ENCODE measurements at places on chromosomes 13 and 19. TPM values are rescaled to one million over a fixed set of nuclear protein-coding genes. Genes with fewer than 3 reads are reported as not detected.

GRCh38 chr19:1690699-1691307, 38.4 kb upstream of the TCF3 start:
- no peak overlapping the region for H3K27ac ChIP-seq
- H3K4me3 ChIP-seq, result no peak overlapping the region
- H3K4me1 ChIP-seq, result no peaks in the 10 kb centered on the region
- peak; percentile 70 for DNase-seq
- no peaks in the 10 kb centered on the region for H3K27me3 ChIP-seq
- H3K36me3 ChIP-seq, result no peaks in the 10 kb centered on the region

The TNNT1 gene
- total RNA-seq, result not detected

DNA sequence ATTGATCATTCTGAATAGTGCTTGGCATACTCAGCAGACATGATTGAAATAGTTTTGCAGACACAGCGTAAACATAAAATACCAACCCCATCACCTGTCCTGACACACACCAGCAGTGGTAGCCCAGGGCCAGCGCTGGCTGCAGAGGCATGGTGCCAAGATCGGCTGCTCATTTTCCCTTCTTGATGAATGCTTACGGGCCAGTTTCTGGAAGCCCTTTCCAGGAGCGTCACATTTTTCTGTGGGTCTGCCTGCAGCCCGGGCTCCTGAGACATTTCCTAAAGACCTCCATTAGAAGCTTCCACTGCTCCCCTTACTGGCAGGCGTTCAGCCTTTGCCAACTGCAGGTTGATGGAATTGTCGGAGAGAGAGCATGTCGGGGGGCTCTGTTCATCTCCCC, 48.6 kb downstream of the CHST8 start:
- no peak overlapping the region for H3K27ac ChIP-seq
- H3K27me3 ChIP-seq, result no peaks in the 10 kb centered on the region
- no peaks in the 10 kb centered on the region for H3K36me3 ChIP-seq

DNA sequence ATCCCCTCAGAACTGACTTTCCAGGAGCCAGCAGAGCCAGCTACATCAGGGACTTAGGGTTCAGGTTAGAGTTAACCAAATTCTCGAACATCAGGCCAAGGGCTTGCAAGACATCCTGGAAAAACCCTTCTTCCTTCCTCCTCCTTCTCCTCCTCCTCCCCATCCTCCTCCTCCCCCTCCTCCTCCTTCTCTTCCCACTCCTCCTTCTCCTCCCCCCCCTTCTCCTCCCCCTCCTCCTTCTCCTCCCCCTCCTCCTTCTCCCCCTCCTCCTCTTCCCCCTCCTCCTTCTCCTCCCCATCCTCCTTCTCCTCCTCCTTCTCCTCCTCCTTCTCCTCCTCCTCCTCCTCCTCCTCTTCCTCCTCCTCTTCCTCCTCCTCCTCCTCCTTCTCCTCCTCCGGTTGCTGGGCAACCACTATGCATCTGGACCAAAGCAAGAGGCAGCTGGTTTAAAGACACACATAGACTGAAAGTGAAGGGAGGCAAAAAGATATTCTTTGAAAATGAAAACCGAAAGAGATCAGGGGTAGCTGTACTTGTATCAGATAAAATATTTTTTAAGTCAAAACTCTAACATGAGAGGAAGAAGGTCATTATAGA, 5.9 kb upstream of the CCL25 start:
- DNase-seq, result no peak
- no peaks in the 10 kb centered on the region for H3K36me3 ChIP-seq
- H3K4me3 ChIP-seq, result no peak overlapping the region
- H3K27me3 ChIP-seq, result no peaks in the 10 kb centered on the region
- peaks cover 7% of the 10 kb centered on the region for H3K4me1 ChIP-seq

- no peak overlapping the region for H3K27ac ChIP-seq
- H3K4me3 ChIP-seq, result no peak overlapping the region
- no peaks in the 10 kb centered on the region for H3K27me3 ChIP-seq
Measured at GRCh38 chr13:110819203-110820014, 95.5 kb downstream of the ANKRD10 start.

- DNase-seq, result no peak
- no peak overlapping the region for H3K4me3 ChIP-seq
- no peaks in the 10 kb centered on the region for H3K4me1 ChIP-seq
- no peak overlapping the region for H3K27ac ChIP-seq
- no peaks in the 10 kb centered on the region for H3K27me3 ChIP-seq
Measured at GRCh38 chr13:107586216-107586615, 629.1 kb downstream of the LIG4 start.

- no peak for DNase-seq
- no peaks in the 10 kb centered on the region for H3K27me3 ChIP-seq
- no peak overlapping the region for H3K27ac ChIP-seq
Measured at GRCh38 chr13:43389573-43389972, 366.2 kb downstream of the DNAJC15 start.

DNA sequence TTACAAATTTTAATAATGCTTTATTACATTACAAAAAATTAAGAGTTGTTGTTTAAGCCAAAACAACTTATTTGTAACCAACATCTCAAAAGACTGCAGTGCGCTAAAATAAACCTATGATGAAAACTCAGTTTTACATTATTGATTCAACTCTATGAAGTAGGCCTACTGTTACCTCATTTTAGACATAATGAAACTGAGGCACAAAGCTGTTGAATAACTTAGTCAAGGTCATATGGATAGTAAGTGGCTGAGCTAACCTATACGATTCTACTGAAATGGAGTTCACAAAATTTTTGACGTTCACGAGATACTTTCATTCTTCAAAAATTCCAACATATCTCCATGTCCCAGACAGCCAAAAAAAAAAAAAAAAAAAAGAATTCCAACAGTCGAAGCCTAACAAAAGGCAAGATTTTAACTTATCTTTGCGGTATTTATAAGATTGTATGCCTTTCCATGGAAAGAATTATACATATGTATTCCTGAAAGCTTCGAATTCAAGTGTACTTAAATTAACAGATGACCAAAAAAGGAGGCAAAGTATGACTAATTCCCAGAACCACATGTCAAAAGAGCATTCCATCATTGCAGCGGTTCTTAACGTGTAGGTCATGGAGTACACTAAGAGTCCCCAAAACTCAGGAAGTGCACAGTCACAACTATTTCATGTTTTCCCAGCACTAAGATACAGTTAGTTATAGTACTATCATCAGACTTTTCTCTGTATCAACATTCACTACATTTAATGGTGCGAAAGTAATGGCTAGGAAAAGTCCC, 69.4 kb downstream of the PSPC1 start:
- no peaks in the 10 kb centered on the region for H3K36me3 ChIP-seq
- H3K4me1 ChIP-seq, result no peaks in the 10 kb centered on the region
- H3K4me3 ChIP-seq, result no peak overlapping the region
- no peak overlapping the region for H3K27ac ChIP-seq
- no peak for DNase-seq
- no peaks in the 10 kb centered on the region for H3K27me3 ChIP-seq

DNA sequence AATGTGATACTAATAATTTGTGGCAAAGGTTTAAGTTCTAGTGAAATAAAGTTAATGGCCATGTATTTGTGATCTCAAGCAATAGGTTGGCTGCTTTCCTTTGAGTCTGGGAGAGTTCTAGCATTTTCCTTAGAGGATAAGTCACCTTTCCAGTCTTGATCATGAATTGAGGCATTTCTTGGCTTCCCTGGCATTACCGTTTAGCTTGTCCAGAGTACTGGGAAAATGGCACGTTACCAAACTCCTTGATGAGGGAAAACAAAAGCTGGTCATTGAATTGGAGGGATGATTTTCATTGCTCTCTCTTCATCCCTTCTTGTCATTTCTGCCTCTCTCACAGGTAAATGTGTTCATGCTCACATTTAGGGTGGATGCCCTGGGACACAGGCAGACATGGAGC, 34.0 kb upstream of the SPRY2 start:
- H3K4me1 ChIP-seq, result no peaks in the 10 kb centered on the region
- H3K36me3 ChIP-seq, result no peaks in the 10 kb centered on the region
- DNase-seq, result no peak
- no peaks in the 10 kb centered on the region for H3K27me3 ChIP-seq

The STOML3 gene
- total RNA-seq, result not detected

GRCh38 chr19:38433268-38433733, at the start of gene RYR1:
Gene RYR1, plus strand, starts transcription at chr19:38433691. Its CDS starts 139 bp downstream, at chr19:38433830.
- H3K4me1 ChIP-seq, result no peaks in the 10 kb centered on the region
- no peak within 1 kb of the TSS for H3K4me3 ChIP-seq
- no peaks in the 10 kb centered on the region for H3K27me3 ChIP-seq
- H3K36me3 ChIP-seq, result no peaks in the 10 kb centered on the region

DNA sequence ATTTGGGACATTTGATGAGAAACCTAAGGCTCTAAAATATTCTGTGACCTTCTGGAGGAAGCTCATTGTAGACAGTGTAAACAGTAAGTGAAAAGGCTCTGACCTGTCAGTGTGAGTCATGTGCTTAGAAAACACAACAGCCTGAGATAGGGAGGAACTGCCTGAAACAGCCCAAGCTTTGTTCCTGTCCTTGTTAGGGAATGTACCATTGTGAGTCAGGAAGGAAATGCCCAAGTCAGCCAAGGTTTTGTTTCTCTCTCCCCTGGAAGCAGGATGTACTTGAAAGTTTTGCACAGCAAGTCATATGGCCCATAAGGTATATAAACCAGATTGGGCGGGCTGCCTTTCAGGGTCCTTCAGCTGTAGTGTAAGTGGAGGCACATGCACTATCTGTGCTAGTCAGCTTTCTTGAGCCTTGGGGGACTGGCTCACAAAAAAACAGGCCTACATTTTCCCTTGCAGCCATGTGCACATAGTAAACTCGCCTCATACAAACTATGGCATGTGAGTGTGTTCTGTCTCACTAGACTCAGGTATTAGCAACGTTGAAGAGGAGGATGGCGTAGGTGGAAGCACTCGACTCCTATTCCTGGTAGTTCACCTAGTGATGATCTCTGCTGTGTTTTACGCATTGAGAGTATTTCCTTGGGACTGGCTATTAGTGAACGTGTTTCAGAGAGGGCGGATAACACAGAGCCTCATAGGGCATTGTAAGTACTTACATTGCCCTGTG, 141.2 kb upstream of the KLHL1 start:
- no peaks in the 10 kb centered on the region for H3K27me3 ChIP-seq
- no peak overlapping the region for H3K27ac ChIP-seq
- no peaks in the 10 kb centered on the region for H3K36me3 ChIP-seq
- H3K4me1 ChIP-seq, result no peaks in the 10 kb centered on the region
- H3K4me3 ChIP-seq, result no peak overlapping the region

The FAM216B gene
- not detected for total RNA-seq

The ATP4B gene
- not detected for total RNA-seq

The LPAR2 gene
- 36.4 TPM for total RNA-seq

DNA sequence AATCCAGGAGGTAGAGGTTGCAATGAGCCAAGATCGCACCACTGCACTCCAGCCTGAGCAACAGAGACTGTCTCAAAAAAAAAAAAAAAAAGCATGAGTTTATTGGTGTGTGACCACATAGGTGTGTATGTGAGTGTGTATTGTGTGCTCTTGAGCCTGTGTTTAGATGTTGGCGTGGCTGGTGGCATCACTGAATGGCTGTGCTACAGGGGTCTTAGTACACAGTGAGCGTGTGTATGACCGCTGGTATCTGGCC, 2.5 kb downstream of the SLC1A5 start:
- H3K4me1 ChIP-seq, result peaks cover 18% of the 10 kb centered on the region
- peak overlapping the region; percentile 96 for H3K27ac ChIP-seq
- H3K36me3 ChIP-seq, result no peaks in the 10 kb centered on the region

GRCh38 chr19:279231-279630, 12.0 kb downstream of the PLPP2 start:
- H3K27me3 ChIP-seq, result no peaks in the 10 kb centered on the region
- H3K27ac ChIP-seq, result no peak overlapping the region
- H3K36me3 ChIP-seq, result no peaks in the 10 kb centered on the region
- no peak overlapping the region for H3K4me3 ChIP-seq
- no peak for DNase-seq

The NCR1 gene
- total RNA-seq, result 2.7 TPM

The RCBTB2 gene
- total RNA-seq, result 3.2 TPM

DNA sequence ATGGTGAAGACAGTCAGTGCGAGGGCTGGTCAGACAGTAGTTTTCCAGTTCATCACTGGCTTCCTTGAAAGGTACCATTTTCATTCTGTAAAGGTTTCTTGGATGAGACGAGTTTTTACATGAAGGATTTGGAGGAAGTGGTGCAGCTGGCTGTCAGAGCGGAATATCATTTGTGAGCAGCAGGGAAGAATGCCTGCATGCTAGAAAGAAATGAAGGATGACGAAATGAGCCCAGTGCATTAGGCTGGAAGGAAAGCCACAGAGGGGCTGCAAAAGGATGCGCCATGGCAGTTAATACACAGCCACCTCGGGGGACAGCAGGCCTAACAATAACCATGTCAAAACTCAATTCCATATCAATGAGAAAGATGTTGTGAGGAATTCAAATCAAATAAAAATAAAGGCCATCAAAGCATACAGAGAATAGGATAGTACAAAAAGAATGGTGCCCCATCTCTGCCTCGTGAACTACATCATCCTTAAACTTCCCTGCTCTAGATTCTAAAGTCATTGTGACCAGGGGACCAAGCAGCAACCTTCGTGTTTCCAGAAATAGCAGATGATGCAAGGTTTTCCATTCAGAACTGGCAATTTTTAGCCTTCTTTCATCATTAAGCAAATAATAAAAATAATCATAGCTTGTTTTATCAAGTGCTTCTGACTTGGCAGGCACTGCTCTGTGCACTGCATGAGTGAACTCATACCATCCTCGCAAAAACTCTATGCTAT, 504.2 kb downstream of the RFC3 start:
- no peaks in the 10 kb centered on the region for H3K36me3 ChIP-seq
- DNase-seq, result no peak
- no peaks in the 10 kb centered on the region for H3K27me3 ChIP-seq

The FFAR1 gene
- total RNA-seq, result not detected
